ENCODE measurements at places on chromosomes 11 and 22.

DNA sequence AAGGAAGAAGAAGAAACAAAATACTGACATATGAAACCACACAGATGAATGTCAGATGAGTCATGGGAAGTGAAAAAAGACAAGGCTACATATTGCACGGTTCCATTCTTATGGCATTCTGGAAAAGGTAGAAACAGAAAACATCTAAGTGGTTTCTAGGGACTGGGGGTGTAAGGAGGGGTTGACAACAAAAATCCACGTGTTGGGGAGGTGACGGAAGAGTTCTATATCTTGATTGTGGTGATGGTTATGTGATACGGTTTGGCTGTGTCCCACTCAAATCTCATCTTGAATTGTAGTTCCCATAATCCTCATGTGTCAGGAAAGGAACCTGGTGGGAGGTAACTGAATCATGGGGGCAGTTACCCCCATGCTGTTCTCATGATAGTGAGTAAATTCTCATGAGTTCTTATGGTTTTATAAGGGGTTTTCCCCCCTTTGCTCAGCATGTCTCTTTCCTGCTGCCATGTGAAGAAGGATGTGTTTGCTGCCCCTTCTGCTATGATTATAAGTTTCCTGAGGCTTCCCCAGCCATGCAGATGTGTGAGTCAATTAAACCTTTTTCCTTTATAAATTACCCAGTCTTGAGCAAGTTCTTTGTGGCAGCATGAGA lies 6.4 kb upstream of the ARFGAP3 start:
- DNase-seq = no peak

DNA sequence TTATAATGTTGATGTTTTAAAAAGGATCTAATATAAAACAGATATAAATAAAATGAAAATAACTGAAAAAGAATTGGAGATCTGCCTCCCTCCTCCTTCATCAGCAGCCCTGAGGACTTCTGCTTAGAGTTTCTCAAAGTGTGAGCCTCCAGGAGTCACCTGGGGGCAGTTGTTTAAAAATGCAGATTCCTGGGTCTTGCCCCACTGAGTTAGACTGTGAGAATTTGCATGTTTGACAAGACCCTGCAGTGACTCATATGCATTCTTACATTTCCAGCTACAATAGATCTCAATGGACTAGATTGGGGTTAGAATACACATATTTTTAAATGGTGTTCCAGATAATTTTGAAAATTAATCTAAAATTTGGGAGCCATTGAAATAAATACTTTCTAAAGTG lies 798 bp upstream of the OOSP3 start:
- no peak for DNase-seq

- DNase-seq = no peak
These were observed 88.1 kb downstream of the XRRA1 start for GRCh38 chr11:74860743-74861142.

DNA sequence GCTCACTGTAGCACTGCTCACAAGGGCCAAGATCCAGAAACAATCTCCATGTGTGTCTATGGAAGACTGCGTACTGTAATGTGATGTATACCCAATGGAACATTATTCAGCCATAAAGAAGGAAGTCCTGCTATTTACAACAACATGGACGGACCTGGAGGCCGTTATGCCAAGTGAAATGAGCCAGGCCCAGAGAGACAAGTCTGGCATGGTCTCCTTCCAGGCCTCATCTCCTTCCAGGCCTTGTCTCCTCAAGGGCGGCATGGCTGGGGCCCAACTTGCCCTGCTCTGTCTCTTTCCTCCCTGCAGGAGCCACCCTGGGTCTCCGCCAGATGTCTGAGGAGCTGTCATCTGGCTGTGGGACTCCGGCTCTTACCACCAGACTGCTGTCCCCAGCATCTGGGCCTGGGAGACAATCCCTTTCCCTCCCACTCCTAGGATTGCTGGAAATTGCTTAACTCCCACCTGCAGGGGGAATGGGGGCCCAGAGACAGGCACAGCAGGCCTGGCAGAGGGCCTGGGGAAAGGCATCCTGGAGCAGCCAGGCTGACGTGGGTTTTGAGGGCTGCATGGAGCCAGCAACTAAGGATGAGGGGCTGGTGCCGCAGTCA lies 1326.6 kb downstream of the TBC1D22A start:
- DNase-seq = no peak

DNA sequence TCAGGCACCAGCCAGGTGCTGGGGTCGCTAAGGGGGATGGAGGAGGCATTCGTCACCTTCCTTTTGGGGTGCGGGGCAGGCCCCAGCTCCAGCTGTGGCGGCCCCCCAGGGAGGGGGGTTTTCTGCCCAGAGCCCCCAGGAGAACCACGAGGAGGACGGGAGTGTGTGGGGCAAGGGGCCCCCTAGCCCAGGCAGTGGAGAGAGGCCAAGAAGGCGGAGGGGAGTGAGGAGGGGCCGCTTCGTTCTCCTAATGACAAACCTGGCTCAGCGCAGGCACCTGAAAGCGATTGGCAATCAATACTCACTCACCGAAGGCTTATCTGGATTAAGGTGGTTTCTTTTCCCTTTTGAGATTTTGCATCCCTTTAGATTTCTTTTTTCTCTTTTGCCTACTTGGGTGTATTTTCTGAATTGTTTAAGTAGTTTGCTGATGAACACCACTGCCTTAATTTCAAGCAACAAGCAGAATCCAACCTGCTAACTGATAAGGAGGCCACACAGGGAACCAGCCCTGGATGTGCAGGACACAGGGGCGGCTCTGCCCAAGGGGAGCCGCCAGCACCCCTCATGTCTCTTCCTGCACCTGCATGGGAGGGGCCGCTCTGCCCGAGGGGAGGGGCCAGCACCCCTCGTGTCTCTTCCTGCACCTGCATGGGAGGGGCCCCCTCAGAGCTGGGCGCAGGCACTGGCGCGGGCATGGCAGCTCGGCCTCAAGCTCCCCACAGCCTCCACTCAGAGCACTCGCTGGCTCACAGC lies 122.3 kb downstream of the BRD1 start:
- peak; percentile 10 for DNase-seq

DNA sequence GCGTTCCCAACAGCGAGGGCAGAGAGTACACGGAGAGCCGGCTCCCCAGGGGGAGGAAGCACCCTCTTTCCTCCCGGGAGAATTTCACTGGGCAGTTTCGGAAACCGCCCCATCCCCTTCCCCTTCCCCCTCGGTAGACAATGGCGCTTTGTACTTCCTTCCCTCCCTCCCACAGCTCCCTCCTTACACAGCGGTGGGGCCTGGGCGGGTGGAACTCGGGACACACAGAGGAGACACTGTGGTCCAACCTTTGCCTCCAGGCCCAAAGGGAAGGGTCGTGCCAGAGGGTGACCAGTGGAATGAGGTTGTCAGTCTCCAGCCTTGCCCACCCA lies 4.3 kb downstream of the SMTN start:
- no peak for DNase-seq
